ENCODE measurements at places on chromosomes 11 and 22.

DNA sequence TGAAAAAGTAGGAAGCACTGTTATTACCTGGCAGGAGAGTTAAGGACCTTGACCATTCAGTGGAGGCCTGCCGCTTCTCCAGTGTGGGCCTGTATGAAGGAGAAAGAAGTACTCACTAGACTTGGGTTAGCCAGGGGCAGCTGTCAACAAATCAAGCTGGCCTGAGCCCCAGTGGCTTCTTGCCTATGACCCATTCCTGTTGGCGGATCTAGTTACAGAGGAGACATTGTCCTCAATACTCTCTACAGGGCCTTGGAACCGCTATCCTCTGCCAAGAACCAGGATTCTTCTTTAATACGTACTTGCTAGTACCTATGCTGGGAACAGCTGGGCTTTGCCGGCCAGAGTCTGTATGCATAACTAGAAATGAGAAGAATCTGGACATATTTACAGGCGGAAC, 68.1 kb downstream of the ALX4 start:
- DNase-seq = no peak

DNA sequence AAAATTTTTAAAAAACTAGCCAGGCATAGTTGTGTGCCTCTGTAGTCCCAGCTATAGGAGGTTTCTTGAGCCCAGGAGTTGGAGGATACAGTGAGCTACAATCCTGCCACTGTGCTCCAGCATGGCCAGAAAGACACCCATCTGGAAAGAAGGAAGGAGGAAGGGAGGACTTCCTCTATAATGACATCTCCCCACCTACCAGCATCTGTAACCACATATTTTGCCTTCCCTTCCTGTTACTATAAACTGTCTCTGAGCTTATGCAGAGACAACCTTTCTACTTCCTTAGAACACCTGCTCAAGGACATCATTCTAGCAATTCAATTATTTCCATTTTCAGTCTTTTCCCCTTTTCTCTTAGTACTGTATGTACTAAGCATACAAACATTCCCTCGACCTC, 2.2 kb upstream of the NUP160 start:
- DNase-seq = no peak

DNA sequence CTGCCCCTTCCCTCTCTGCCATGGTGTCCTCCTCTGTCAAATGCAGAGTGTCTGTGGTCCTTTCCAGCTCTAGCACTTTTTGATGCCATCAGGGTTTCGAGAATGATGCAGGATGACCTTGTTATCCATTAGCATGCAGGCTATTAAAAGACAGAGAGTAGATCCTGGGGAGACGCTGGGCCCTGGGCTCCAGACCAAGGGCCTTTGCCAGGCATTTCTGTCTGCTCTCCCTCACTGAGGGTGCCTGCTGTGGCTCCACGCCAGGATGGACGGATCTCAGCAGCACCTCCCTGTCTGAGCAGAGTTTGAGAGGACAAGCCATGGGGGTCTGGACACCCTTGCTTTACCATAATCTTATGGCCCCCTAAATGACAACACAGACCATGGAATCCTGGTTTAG, 110.8 kb upstream of the CD82 start:
- DNase-seq = no peak

GRCh38 chr11:11843642-11844041, 1.9 kb downstream of the USP47 start:
- DNase-seq = no peak

DNA sequence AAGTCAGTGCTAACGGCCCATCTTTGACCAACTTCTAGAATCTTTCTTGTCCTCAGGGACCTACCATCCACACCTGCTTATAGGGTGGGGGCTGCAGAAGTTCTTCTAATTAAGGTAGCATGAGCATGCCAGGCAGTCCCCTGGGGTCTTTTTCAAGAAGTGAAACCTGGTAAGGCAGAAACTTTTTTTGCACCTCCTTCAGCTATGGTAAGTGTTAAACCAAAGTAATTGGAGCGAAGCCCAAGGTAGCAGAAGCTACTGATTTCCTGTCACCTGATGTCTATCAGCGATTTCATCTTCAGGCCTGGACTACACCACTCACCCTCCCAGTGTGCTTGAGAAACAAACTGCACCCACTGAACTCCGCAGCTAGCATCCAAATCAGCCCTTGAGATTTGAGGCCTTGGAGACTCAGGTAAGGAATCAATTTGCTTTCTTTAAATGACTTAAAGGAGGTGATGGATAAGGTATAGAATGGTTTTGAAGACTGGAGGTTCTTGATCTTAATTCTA, at the start of gene MS4A1:
MS4A1 (plus strand) TSS at position 317 of the 512 bp plus-strand sequence. CDS start 6,528 bp downstream, outside the sequence.
- DNase-seq = no peak

- DNase-seq = no peak
These were observed 123.7 kb downstream of the MIAT start for GRCh38 chr22:26781062-26781461.

DNA sequence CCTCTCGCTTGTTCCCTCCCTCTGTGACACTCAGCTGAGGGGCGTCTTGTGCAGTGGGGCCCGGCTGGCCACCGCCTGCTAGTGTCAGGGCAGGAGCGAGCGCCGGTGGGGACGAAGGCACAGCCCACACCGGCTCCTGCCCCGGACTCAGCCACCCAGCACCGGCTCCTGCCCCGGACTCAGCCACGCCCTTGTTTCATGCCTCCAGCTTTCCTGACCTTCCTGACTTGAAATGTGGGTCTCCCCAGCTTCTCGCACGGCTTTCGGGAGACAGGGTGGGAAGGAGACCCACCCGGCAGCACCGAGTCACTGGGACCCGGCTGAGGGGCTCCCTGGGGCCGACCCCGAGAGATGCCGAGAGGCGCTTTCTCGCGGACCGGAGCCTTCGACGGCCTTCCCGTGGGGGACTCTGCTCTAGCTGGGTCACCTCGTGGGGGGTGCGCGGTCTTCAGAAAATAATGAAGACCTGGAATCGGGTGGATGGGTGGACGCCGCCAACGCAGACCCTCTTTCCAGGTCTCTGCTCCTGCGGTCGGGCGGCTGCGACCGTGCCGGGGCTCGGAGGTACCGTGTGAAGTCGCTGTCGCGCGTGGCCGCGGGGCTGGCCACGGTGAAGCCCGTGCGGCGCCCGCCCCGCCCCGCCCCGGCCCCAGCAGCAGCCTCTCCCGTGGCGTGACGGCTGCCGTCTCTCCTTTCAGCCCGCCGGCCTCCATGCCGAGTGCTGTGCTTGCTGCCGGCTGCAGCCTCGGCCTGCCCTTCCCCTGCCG, 10.2 kb downstream of the GLB1L2 start:
- no peak for DNase-seq

GRCh38 chr11:126968915-126969314, 31.7 kb downstream of the KIRREL3 start:
- no peak for DNase-seq

DNA sequence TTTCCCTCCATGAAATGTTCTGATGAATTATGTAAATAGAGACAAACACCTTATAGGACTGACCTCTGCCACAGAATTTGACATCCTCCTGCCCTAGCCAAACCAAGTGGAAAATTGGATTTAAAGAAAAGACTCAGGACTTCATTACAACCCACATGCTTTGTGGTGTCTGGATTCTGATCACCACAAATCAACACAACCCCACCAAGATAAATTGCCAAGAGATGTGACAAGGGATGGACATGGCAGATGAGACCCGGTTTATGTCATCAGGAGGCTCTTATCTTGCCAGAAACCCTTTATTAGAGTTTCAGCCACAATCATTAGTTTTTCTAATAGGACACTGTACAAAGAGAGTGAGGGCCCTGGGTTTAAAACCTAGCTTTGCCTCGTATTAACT, 57.9 kb upstream of the SLC6A5 start:
- no peak for DNase-seq

DNA sequence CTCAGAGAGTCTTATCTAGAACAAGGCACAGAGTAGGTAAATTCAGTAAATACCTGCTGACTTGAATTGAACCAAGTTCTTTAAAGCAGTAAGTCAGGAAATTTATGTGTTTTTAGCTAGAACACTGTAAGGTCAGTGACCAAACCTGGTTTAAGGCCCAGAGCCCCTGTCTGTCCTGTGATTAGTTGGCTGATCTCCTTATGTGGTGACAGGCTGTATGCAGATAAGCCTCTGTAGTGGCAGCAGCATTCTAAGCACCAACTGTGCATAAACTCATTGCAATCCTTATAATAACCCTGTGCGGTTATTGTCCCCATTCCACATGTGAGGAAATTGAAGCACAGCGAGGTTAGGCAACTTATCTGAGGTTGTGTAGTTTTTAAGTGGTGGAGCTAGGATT, 40.5 kb downstream of the FBXO7 start:
- DNase-seq = no peak
